ENCODE measurements at places on chromosomes 6 and 20.

DNA sequence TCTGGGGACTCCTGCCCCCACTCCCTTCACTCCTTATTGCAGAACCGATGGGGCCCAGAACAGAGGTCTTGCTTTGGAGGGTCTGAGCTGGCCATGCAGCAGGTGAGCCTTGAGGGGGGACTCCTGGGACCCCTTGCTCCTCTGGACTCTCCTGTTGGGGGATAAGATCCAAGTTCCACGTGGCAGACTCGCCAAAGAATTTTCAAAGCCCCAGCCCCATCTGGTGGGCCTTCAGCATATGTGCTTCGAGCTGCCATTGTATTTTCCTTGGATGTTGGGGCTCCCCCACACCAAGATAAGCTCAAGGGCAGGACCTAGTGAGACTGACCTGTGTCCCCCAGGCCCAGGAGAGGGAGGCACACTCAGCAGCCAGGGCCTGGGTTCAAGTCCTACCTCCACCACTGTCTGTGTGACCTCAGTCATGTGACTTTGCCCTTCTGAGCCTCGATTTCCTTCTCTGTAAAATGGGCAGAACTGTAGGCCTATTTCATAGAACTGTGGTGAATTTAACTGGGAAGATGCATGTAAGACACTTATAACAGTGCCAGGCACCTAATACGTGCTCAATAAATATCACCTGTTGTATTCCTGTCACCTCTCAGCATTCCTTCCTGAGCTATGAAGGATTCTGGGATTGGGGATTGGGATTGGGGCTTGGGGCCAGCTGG is 115.5 kb downstream of the VEGFA start:
- no peak for DNase-seq

DNA sequence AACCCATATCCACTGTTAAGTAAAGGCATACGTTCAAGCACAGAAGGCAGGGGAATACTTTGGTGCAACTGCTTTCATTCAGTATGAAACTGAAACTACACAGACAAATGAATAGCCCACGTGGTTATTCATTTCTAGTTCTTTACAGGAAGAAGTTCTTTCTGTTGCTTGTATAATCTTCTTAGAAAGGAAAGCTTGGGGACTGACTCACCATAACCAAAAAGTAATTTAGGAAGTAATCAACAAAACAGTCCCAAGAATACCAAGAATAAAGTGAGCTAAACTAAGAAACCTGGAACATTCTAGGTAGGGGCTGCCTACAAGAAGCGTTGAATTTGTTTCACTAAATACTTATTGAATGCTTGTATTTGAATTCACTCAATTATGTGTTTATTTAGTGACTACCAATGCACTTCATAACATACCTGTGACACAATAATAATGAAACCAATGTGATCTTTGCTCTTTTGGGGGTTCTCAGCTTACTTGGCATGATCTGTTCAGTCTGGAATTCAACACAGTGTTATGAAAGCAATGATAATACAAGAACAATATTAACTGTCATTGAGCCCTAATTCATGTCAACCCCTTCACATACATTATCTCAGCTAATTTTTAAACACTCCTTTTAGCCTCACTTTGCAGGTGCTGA is 25.1 kb upstream of the KIAA0408 start:
- no peak for DNase-seq

- DNase-seq = no peak
These were observed 11.5 kb upstream of the KATNA1 start for GRCh38 chr6:149660028-149660427.

DNA sequence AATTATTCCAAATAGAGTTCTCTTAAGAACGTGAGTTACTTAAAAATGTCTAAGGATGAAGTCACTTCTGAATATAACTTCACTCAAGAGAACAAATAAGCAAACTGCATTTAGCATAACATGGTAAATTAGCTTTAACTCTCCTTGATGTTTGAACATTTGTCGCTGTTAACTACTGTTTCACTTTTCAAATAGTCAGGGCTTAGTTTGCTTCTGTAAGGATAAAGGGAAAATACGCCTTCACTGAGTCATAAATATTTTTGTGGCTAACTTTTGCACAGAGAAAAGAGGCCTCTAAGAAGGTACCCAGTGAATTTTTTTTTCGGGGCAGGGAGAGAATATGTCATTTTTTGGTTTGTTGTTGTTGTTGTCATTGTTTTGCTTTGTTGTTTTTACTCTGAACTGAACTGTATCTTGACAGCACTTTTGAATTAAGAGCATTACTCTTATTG is 8.1 kb downstream of the PTPN1 start:
- no peak for DNase-seq

DNA sequence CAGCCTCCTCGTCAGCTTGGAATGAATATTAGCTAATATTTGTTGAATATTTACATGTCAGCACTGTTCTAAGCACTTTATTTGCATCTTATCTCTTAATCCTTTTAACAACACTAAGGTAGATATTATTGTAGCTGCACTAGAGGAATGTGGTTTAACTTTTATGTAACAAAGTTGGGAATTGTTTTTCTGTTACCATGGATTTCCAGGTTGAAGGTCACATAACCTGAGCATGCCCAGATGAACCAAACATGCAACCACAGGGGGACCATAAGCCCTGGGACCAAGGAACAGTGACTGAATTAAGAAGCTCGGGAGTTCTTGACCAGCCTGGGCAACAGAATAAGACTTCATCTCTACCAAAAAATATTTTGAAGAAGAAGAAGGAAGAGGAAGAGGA is 29.1 kb upstream of the YWHAB start:
- DNase-seq = no peak
